ENCODE measurements at places on chromosomes 12 and 14.

- DNase-seq: no peak
Observed at GRCh38 chr14:97267509-97267908, 470.3 kb downstream of the VRK1 start.

- no peak for DNase-seq
Observed at GRCh38 chr14:58746261-58746660, 108.5 kb downstream of the DACT1 start.

- DNase-seq: no peak
Observed at GRCh38 chr12:129937426-129937825, 33.6 kb upstream of the TMEM132D start.

- no peak for DNase-seq
Observed at GRCh38 chr12:93563807-93564538, 8.5 kb upstream of the SOCS2 start.

DNA sequence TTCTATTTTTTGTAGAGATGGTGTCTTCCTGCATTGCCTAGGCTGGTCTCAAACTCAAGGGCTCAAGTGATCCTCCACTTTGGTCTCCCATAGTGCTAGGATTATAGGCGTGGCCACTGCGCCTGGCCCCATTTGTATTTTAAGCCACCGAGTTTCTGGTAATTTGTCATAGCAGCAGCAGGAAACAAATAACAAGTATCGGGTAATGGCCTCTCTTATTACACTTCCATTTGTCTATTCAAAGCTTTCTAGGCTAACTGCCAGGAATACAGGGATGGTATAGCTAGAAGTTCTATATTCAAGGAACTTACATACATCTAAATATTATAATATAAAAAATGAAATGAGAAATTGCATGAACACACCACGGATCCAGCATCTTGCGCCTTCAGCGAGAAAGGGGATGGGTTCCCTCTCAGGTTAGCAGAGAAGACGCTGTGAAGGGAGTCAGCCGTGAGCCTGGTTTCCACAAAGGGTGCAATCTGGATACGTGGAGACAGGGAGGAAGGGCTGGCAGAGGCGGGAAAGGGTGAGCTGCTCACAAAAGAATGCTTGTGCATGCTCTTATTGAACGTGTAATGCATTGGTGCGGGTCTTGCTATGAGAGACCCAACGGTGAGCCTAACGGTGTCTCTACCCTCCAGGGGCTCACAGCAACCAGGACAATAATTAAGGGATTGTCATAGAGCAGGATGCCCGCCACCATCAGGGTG, 9.5 kb downstream of the BDKRB1 start:
- no peak for DNase-seq

DNA sequence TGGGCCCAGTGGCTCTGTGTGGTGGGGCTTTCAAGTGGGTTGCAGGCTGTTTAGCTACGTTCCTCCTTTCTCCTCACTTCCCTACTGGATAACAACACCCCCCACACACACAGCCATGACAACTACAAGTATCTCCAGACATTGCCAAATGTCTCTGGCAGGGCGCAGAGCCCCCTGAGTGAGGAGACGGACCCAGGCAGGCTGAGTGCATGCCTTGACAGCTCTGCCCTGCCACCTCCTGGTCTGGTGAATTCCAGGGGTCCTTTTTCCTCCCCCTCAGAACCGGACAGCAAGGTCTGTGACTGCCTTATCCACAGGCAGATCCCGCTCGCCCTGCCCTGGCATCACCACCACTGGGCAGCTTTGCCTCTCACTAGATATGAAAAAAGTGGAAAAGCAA, 276.5 kb downstream of the TMEM132C start:
- no peak for DNase-seq

- DNase-seq: no peak
Observed at GRCh38 chr14:21066882-21067502, 3.1 kb upstream of the ARHGEF40 start.

DNA sequence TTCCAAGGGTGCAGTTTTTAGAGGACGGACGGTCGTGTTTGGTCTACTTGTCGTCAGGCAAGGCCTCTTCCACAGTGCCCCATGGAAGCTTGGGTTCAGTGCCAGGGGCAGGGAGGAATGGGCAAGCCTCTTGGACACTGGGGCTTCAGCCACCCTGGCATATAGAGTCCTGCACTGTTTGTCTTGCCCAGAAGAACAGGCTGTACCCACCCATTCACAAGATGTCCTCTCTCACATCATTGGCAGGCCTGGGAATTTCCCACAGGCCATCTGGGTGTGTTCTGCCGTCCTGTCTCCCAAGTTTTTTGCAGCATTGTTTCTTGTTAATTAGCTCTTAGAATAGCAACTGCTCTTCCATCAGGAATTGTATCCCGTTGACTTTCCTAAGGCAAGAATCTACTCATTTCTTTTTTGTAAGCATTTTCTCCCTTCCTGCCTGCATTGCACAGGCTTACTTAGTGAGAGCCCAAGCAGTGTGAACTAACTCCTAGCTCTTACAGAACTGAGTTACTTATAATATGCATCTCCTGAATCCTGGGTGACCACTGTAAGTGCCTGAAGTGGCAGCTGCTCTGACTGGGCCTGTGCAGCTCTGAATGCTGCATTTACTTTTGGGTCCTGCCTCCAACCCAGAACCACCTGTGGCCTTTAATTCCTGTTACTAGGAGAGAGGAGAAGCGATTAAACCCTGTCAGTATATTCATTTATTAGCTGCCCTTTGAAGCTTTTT, 149.4 kb upstream of the HIF1A start:
- no peak for DNase-seq

DNA sequence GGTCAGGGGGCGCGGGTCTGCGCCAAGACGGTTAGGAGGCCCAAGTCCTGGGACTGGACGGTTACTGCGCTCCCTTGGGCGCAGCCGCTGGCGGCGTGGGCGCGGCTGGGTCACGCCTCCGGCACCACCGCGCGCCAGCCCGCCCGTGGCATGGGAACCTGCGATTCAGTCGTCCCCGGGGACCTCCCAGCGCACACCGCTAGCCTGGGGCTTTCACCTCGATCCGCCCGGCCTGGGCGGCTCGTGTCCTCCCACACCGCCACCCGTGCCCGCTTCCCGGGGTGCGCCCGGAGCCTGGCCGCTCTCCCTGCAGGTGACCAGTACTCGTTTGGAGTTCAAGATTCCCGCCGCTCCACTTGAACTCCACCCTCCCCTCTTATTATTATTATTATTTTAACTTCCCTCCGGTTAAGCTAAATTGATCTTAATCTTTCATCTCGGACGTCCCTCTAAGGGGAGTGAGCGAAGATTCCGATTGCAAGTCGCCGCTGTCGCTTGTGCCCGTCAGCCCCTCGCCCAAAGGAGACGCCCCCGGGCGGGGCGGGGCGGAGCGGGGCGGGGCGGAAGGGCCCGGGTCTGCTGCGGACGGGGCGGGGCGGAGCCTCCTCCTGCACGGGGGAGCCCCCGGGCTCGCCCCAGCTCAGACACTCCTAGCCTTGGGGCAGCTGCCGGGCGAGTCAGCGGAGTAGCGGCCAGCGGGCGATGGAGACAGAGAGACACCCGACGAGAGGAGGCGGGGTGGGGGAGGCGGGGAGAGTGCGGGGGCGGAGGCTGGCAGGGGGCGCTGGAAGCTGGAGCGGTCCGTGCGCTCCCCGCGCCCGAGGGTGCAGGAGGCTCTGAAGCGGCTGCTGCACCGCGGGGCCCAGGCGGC, at the start of gene KCNMB4:
Gene KCNMB4 (plus strand): TSS at position 643 of the 871 bp plus-strand sequence. CDS start 445 bp downstream, outside the sequence.
- DNase-seq: no peak

DNA sequence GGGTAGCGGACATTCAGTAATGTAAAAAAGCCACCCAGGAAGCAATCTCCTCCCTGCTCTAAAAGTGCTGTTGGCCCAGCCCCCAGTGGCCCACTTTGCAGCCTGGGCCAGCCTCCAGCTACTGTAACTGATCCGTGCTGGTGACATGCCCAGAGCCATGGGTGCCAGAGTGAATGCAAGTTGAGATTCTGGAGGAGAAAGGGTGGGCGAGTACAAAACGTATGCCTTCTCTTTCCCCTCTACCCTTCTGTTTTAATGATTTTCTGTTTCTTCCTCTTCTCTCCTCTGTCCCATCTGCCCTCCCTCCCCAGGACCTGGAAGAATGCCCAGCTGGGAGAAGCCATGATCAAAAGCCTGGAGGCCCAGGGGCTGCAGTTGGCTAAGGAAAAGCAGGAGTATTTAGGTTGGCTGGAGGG, 16.9 kb downstream of the PLEKHD1 start:
- DNase-seq: no peak

GRCh38 chr12:100359248-100359647, 2.4 kb downstream of the SLC17A8 start:
- DNase-seq: no peak

- DNase-seq: peak; percentile 65
Observed at GRCh38 chr14:100341301-100342031, 18.3 kb downstream of the SLC25A47 start.

DNA sequence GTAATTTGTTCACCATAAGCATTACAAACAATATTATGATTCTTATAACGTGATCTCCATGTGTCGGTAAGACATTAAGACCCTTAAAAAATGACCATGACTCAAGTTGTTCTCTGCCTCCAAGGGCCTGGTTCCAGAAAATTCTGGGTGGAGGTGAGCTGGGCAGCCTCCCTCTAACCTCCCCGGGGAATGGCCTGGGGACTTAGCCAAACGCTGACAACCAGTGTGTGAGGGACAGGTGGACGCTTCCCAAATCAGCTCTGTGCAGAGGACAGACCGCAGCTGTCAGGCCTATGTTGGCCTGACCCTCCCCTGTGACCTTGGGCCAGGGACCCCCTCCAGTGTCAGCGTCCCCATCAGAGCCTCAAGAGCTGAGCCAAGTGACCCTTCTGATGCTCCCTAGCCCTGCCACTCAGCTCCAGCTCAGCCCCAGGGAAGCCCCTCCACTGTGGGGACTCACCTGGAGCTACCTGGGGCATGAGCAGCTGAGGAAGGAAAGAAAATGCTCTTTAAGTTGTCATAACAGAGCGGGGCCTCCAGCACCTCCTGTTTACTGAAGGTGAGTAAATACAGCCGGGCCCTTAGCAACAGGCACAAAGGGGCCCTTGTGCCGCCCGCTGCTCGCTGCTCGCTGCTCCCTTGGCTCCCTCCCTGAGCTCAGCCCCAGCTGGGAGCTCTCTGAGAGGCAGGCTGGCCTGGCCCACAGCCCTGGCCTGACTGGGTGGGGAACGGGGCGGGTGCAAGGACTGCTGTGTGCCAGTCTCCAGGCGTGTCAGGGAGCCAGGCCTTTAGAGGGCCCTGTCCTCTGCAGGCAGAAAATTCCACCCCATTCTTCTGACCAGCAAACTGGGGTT, 116.6 kb downstream of the CALM1 start:
- DNase-seq: no peak

GRCh38 chr14:78135450-78135891, 34.7 kb upstream of the NRXN3 start:
- no peak for DNase-seq

- no peak for DNase-seq
Observed at GRCh38 chr12:12613344-12613743, 1.7 kb downstream of the CREBL2 start.

- DNase-seq: no peak
Observed at GRCh38 chr12:92437452-92437851, 265.3 kb upstream of the PLEKHG7 start.
